ENCODE measurements at places on chromosomes 11 and 22.

DNA sequence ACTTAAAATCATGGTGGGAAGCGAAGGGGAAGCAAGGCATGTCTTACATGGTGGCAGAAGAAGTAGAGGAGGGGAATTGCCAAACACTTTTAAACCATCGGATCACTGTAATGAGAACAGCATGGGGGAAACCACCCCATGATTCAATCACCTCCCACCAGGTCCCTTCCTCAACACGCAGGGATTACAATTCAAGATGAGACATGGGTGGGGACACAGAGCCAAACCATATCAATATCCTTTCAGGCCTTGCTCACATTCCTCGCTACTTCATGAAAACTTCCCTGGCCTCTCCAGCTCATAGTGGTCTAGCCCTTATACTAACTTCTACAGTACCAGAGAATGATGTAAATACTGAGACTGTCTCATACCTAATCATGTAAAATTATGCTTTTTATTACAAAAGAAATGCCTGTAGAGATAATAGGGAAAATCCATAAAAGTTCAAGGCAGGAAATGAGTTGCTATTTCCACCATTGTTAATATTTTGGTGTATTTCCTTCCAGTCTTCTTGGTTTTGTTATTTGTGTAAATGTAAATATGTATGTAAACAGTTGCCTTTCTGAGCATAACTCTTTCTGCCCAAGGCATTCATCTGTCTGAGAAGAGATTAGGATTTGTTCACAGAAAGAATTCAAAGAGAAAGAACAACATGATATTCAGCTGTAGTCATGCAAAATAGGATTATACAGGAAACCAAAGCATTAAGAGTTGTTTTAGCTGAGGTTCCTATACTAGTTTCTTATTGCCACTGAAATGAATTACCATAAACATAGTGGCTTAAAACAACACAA is 104.3 kb upstream of the LDLRAD3 start:
- DNase-seq = no peak

DNA sequence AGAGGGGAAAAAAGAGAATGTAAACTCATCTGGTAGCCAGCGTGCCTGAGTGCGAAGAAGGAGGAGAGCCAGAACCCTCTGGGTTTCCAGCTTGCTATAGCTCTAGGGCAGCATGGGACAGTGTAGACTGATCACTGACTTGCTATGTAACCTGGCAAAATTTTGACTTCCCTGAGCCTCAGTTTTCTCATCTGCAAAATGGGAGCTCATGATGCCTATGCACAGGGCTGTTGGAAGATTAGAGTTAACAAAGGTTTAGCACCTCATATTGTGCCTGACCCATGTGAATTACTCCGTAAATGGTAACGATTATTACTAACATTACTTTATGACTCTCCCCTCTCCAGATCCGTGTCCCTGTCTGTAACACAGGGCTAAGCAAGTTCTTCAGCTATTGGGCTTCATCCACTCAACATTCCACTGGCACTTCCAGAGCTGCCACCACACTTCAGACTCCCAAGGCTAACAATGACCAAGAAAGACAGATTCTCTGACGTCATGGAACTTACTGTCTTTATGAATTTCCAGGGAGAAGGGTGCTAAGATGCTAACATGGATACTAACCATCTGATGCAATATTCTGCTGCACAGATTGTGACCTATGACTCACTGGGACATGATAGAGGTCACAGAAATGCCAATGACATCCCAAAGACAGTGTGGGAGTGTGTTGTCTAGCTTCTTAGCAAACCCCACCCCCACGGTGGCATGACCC is 195.2 kb downstream of the TRIM29 start:
- no peak for DNase-seq

DNA sequence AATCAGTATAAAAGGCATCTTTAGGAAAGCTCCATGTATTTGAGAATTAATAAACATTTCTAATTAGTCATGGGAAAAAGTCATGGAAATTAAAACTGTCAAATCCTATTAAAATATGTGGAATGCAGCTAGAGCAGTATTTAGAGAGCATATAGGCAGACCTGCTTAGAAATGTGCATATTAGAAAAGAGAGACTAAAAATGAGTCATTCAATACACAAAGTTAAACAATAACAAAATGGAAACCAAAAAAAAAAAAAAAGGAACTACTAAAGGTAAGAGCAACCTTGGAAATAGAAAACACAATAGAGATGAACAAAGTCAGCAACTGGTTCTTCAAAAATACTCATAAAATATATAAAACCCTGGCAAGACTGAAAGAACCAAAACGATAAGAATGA is 59.7 kb upstream of the RASSF10 start:
- DNase-seq = no peak

DNA sequence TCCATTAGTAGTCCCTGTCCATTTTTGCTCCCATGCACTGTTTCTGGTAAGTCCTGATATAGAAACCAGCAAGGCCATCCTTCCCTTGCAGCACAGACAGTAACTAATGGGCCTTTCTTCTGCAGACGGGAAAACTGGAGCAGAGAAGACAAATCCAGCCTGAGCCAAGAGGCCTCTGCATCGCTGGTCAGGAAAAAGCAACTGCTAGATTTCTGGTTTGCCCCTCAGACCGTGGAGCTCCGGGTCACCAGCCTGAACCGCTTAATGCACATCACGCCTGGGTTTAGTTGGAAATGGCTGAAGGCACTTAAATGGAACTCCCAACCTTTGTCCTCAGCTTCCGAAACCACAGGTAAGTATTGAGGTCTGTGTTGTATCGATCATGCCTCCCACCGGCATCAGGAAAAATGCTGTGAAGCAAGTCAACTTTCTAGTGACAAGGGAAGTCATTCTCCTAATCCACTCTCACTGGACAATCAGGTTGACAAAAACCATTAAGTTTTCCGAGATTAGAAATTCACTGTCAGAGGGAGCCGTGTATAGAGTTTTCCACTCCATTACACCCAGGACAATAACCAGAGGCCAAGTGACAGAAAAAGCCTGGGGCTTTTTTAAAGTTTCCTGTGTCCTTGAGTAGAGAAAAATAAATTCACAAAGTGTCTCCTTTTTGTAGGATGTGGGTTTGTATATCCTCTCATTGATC is 14.8 kb upstream of the LMO2 start:
- no peak for DNase-seq

- DNase-seq = no peak
Measured at GRCh38 chr11:15690320-15690719, 575.6 kb downstream of the INSC start.

- no peak for DNase-seq
Measured at GRCh38 chr22:46025225-46025972, 48.4 kb upstream of the WNT7B start.

Measured in CD4-positive, alpha-beta T cell treated with Interleukin-17A for 4 hours (primary cell).